ENCODE measurements at places on chromosomes 6 and 20. TPM values are rescaled to one million over a fixed set of nuclear protein-coding genes. Genes with fewer than 3 reads are reported as not detected.

GRCh38 chr6:130849594-130849993, 22.4 kb downstream of the SMLR1 start:
- DNase-seq: no peak

TP53TG5 gene
- total RNA-seq: 2.0 TPM

TOMM6 gene
- 84.2 TPM for total RNA-seq

RHAG gene
- 0.28 TPM for total RNA-seq

DNA sequence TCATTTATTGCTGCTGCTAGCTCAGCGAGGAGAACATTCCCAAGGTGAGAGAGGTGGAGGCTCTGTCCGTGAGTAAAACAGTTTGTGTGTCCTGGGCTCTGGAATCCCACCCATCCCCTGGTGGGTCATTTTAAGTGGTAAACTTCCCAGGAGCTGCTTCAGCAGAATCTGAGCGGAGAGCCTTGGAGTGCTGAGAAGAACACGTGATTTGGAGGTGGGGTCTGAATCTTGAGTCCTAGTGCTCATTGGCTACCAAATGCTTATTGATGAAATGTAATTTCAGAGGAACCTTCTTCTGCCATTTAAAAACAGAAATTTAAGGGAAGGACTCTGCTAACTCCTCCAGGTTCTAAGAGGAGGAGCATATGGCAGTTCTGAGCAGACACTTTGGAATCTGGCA, 132.4 kb downstream of the CDH26 start:
- no peak for DNase-seq

MUC21 gene
- not detected for total RNA-seq

KCNK5 gene
- total RNA-seq: 0.76 TPM

BPIFB4 gene
- total RNA-seq: not detected

PNLDC1 gene
- not detected for total RNA-seq

ENTPD6 gene
- 51.0 TPM for total RNA-seq

L3MBTL1 gene
- total RNA-seq: 6.7 TPM

DNA sequence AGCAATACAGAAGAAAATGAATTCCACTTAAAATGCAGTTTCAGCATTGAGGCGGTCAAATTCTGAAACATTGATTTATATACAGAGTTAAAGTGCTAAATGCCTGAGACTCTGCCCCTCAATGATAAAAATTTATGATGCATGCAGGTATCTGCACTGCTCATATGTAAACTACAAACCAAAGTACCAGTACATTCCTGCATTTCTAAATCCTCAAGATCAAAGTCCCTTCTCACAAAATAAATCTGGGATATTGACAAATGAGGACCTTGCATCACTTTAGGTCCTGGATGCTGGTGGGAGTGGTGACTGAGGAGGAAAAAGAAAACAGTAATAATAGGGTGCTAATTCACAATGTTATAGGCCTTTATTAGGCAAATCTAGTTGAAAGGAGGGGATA, 101.9 kb downstream of the FIG4 start:
- no peak for DNase-seq

- no peak for DNase-seq
These were observed 75.1 kb downstream of the TBC1D7 start for GRCh38 chr6:13253272-13253671.

GRCh38 chr6:124699038-124699437, 263.2 kb upstream of the RNF217 start:
- DNase-seq: no peak

DNA sequence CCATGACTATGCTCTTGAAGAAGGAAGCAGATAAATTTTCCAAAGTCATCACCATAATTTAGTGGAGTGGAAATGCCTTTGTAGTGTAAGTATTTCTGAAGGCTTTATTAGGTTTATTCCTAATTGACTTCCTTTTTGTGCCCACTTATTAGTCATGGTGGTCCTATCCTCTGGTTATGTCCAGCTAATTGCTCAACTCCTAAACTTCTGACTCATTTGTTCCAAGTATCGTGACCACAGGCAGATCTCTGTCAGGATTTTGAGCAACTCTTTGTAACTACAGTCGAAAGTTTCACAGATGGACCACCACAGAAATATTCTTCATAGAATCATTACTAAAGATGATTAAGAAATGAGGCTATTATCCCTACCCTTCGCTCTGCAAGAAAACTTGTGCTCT, 315.6 kb upstream of the PTCHD4 start:
- no peak for DNase-seq

DNA sequence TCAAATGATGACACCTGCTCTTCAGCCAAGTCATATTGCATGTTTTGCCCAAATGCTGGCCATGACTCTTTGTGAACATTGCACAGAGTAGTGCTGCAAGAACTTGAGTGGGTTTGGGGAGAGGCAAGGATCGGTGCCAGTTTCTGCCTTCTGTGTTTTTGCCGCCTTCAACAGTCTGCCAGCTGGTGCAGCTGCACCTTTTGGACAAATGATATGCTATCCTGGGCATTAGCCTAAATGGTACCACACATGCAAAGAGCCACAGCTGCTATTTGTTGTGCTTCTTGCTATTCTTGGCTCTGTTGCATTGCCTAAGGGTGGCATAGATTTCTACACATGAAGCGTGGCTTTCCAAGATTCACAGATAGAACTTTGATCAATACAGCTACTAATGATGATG, 189.0 kb upstream of the CCN2 start:
- no peak for DNase-seq

- DNase-seq: no peak
These were observed 64.9 kb downstream of the TNFAIP3 start for GRCh38 chr6:137931849-137932465.

- no peak for DNase-seq
These were observed 253.0 kb downstream of the ARID1B start for GRCh38 chr6:157029980-157030690.

- DNase-seq: no peak
These were observed 158.0 kb upstream of the BMP5 start for GRCh38 chr6:56033401-56033800.

DNA sequence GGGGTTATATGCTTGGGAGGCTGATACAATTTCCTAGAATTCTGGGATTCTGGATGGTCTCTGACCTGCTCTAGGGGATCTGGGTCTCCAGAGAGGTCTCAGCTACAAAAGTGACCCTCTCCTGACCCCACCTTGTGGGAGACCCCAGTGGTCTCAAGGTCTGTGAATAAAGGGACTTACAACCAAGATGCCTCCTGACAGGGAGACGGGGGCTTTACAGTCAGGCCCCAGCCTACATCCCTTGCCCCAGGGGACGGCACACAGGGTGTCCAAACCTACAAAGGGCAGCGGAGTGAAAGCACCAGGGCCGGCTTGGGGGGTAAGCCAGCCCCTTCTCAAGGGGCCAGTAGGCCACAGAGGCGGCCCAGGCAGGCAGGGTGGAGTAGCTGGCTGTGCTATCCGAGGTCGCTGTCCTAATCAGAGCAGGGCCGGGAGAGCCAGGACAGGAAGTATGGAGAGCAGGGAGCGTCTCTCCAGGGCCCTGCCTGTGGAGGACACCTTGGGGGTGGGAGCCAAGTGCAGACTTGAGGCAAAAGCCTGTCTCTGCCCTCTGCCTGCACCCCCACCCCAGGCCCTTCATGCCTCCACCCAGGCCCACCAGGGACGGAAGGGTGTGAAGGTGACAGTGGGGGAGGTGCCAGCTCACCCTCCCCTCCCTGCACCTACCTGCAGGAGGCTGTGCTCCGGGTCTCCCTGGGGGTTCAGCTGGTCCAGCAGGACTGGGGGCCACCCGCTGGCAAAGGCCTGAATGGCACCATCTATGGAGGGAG, 3.5 kb downstream of the GFRA4 start:
- DNase-seq: no peak

DNA sequence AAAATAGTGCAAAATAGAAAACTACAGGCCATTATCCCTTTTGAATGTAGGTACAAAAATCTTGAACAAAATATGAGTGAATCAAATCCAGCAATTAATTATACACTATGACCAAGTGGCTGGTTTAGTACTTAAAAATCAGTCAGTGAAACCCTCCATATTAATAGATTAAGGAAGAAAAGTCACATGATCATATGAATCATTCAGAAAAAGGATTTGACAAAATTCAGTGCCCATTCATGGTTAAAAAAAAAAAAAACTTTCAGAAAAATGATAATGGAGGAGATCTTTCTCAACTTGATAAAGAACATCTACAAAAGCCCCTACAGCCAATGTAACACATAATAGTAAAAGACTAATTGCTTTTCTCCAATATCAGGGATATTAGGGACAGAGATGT, 75.0 kb downstream of the FAM120B start:
- no peak for DNase-seq

DNA sequence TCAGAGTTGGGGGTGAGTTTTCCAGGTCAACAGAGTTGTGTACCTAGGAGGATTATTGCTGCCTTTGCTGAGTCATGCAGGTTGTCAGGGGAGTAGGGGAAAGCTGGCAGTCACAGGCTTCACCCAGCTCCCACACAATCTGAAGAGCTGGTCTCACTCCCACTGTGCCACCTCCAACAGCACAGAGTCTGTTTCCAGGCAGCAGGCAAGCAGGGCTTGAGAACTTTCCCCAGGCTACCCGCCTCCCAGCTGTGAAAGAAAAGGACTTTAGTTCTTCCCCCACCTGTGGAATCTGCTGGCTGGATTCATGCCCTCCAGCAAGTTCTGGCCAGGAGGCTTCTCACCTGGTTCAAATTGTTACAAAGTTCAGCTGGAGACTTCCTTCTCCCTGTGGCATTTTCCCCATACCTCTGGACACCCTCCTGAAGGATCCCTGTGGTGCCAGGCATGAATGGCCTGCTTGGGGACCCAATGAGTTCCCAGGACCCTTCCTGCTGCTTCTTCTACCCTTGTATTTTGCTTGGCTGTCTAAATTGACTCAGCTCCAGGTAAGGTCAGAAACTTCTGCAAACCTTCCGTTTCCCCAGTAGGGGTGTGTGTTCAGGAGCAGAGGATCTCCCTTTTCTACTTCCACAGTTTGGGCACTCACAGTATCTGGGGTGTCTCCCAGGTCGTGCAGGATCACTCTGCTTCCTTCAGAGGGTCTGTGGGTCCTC, 378.1 kb upstream of the MAN1A1 start:
- no peak for DNase-seq
